ENCODE measurements at places on chromosomes 4 and X.
A peak's percentile ranks its signal among the peaks of the same experiment; 100 is the strongest.

- no peaks in the 10 kb centered on the region for H3K27me3 ChIP-seq
- H3K36me3 ChIP-seq: peaks cover 19% of the 10 kb centered on the region
- no peaks in the 10 kb centered on the region for H3K4me1 ChIP-seq
- H3K4me3 ChIP-seq: no peak overlapping the region
- no peak for DNase-seq
These were observed 58.1 kb downstream of the AWAT2 start for GRCh38 chrX:69991685-69992084.

DNA sequence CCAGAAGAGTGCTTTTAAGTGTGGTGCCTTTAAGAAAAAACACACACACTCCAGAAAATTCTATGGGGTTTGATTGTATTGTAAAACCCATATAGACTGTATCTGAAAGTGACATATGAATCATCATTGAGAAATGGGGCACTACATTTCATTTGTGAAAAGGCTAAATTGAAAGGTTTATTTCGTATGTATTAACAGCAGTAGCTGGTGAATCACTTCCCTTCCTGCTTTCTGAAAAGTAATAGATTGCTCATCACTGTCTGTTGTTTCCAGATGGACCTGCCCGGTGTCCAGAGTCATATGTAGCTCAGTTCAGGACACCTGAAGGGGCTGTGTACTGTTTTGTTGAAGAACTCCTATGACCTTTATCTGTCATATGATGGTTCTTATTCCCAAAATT lies 28.1 kb upstream of the HPRT1 start:
- DNase-seq: no peak
- no peak overlapping the region for H3K27ac ChIP-seq
- H3K4me3 ChIP-seq: no peak overlapping the region
- no peaks in the 10 kb centered on the region for H3K27me3 ChIP-seq
- no peaks in the 10 kb centered on the region for H3K4me1 ChIP-seq
- peaks cover 35% of the 10 kb centered on the region for H3K36me3 ChIP-seq

- no peak overlapping the region for H3K27ac ChIP-seq
- H3K4me1 ChIP-seq: no peaks in the 10 kb centered on the region
- no peaks in the 10 kb centered on the region for H3K27me3 ChIP-seq
- peak; percentile 39 for DNase-seq
- H3K4me3 ChIP-seq: no peak overlapping the region
These were observed 52.8 kb upstream of the CD99 start for GRCh38 chrX:2638279-2638678.

DNA sequence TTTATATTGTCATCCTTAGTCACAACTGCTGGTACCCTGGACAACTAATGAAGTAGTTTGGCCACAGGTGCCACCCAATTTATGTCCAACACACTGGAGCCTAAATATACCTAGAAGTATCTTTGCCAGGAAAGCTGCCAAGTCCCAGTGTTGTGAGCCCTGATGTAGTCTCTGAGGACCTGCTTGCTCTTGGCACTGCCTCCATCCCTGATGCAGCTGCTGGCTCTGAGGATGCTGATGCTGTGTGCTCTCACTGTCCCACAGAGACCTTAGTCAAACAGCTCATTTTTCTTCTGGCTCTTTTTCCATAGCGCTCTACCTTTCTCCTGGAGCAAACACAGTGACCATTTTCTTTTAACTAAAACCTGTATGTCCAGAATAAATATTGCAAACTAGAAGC lies 1535.4 kb upstream of the ADGRL3 start:
- DNase-seq: no peak
- no peak overlapping the region for H3K4me3 ChIP-seq
- H3K4me1 ChIP-seq: no peaks in the 10 kb centered on the region
- no peaks in the 10 kb centered on the region for H3K27me3 ChIP-seq

DNA sequence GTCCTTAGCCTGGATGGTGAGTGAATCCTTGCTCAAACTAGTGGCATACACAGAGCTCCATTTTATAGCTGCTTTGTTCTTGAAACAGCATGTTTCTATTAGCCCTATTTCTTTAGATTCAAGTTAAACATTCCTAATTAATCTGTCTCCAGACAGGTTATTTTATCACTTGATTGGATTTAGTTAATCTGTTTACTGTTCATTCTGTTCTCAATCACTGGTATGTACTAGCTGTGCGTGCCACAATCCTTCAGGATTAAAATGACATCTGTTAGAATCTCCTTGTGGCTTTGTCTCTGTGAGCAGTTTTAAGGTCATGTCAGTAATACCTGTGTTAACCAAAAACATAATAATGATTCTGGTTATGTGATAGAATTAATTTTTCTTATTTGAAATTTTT lies 36.5 kb downstream of the PTPN13 start:
- peaks cover 26% of the 10 kb centered on the region for H3K36me3 ChIP-seq
- H3K4me1 ChIP-seq: peaks cover 14% of the 10 kb centered on the region
- H3K4me3 ChIP-seq: peak overlapping the region; percentile 67
- no peak for DNase-seq
- H3K27ac ChIP-seq: peak overlapping the region; percentile 19
- H3K27me3 ChIP-seq: no peaks in the 10 kb centered on the region

DNA sequence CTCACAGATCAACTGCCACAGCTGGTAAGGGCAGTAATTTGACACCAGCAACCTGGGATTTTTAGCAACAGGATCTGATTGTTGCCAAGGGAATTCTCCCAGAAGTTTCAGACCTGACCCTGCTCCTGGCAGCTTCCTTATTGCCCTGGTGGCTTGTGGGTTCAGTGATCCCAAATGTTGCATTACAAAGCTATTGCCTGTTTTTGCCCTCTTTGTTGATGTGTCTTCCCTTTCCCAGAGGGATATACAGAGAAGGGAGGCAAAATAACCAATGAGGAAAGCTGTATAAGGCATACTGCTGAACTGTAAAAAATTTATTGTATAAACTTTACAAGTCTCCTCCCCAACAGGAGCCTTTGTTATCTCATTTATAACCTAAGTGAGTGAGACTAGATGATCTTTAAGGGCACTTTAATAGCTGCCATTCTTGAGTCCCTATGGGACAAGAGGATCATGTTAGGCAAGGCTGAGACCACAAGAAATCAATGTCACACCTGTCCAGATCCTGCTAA lies 22.2 kb downstream of the VSIG4 start:
- no peak overlapping the region for H3K4me3 ChIP-seq
- H3K36me3 ChIP-seq: no peaks in the 10 kb centered on the region

DNA sequence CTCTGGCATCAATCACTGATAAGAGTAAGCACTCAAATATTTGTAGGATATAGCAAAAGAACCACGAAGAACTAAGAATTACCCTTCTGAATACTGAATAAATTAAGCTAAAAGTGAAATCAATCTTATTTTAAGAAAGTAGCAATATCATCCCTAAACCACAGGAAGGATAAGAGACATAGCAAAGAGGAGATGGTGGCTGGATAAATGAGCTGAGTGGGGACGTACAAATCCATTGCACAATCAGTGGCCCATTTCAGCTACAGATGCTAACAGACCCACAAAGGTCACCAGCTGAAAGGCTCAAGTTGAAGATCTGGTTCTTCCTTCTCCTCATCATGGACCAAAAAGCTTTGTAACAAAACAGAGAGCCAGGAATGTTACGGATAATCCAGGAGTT lies 77.1 kb downstream of the SLC9A7 start:
- no peak for DNase-seq
- H3K36me3 ChIP-seq: peaks cover 21% of the 10 kb centered on the region
- H3K27ac ChIP-seq: no peak overlapping the region
- no peaks in the 10 kb centered on the region for H3K4me1 ChIP-seq
- no peaks in the 10 kb centered on the region for H3K27me3 ChIP-seq

All from endodermal cell (in vitro differentiated cells).